Renal cortex interstitium (tissue), 15 donors: ENCODE measurements at places on chromosomes 5 and 9. TPM values are rescaled to one million over a fixed set of nuclear protein-coding genes. Genes with fewer than 3 reads are reported as not detected.

PCDHB5 gene
- 6.0 TPM for polyA plus RNA-seq

TTC33 gene
- 33.3 TPM for polyA plus RNA-seq

FAM174A gene
- polyA plus RNA-seq: 26.1 TPM

SLC6A7 gene
- polyA plus RNA-seq: 0.17 TPM

- DNase-seq: no peak
Observed at GRCh38 chr9:106020186-106020585, 325.8 kb downstream of the TMEM38B start.

DNA sequence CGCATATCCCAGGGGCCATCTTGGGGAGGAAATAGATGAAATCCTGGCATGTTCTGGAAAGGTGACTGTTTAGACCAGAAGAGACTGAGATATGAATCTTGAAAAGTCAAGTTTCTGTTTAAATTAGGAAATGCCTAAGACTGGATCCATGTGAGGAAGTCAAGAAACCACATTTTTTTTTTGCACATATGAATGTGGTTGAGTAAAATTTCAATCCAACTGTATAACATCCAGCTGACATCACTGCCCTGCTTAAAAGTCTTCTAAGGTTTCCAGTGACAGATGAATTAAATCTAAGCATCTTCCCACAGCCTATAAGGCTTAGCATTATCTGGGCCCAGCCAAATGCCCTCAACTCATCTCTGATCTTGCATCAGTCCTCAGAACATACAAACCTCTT lies 47.7 kb upstream of the TCERG1 start:
- no peak for DNase-seq

DNA sequence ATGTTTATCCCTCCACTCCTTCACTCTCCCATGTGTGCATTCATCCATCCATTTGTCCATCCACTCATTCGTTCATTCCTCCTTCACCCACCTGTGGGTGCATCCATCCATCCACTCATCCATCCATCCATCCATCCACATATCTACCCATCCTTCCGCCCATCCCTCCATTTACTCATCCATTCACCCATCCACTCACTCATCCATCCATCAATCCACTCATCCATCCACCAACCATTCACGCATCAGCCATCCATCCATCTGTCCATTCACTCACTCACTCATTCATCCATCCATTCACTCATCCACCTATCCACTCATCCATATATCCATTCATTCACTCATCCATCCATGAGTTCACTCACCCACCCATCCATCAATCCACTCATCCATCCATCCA lies 7.3 kb downstream of the SLC9A3 start:
- no peak for DNase-seq

NR2F1 gene
- polyA plus RNA-seq: 258 TPM

ARHGEF28 gene
- 70.9 TPM for polyA plus RNA-seq

DNA sequence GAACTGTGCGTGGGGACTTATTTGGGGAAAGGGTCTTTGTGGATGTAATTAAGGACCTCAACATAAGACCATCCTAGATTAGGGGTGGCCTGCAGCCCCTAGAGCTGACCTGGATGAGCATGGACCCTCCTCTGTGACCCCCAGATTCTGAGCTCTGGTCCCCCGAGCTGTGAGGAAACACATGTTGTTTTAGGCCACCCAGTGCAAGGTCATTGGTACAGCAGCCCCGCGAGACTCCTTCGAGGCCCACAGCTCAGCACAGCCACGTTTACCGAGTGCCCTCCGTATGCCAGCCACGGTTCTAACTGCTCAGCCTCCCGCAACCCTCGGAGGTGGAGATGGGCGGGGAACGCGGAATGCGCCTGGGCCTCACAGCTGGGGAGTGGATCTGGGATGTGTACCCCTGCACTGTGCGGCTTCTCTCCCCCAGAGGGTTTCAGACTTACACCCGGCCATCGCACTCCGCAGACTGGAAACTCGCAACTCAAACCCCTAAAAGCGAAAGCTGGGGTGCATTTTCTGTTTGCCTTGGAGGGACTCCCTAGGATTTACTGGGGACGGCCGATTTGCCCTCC lies 4.5 kb upstream of the GPSM1 start:
- no peak for DNase-seq

DNA sequence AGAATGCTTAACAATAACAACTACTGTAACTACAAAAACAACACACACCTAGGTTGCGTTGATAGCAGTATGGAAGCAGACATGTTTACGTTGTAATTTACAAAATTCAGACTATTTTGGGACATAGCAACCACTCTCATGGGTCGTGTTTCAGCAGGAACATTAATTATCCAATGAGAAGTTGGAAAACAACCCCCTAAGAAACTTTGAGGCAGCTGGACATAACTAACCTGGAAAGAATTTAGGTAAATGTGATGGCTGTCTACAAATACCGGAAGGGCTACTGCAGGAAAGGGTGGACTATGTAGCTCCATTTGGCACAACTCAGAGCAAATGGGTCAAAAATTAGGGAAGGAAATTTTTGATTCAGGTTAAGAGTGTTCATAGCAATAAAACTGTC lies 409.3 kb downstream of the ADGRV1 start:
- no peak for DNase-seq

GRCh38 chr5:158268286-158268685 lies 409.3 kb upstream of the CLINT1 start:
- no peak for DNase-seq

CMYA5 gene
- 16.7 TPM for polyA plus RNA-seq

DNA sequence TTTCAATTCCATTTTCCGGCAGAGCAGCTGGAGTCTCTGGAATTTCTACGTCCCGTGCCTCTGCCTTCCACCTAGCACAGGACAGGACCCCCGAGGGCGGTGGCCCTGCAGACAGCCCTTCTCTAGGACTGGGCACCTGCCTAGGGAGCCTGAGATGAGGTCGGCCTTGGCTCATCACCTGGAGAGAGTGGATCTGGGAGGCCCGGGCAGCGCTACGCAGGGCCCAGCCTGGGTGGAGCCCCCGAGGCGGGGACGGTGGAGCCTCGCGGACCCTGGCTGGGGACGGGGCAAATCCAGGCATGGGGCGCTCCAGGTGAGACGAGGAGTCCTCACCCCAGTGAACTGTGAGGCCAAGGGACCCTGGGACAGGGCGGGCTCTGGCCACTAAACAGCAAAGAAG lies 114.5 kb downstream of the MTRR start:
- DNase-seq: no peak

DNA sequence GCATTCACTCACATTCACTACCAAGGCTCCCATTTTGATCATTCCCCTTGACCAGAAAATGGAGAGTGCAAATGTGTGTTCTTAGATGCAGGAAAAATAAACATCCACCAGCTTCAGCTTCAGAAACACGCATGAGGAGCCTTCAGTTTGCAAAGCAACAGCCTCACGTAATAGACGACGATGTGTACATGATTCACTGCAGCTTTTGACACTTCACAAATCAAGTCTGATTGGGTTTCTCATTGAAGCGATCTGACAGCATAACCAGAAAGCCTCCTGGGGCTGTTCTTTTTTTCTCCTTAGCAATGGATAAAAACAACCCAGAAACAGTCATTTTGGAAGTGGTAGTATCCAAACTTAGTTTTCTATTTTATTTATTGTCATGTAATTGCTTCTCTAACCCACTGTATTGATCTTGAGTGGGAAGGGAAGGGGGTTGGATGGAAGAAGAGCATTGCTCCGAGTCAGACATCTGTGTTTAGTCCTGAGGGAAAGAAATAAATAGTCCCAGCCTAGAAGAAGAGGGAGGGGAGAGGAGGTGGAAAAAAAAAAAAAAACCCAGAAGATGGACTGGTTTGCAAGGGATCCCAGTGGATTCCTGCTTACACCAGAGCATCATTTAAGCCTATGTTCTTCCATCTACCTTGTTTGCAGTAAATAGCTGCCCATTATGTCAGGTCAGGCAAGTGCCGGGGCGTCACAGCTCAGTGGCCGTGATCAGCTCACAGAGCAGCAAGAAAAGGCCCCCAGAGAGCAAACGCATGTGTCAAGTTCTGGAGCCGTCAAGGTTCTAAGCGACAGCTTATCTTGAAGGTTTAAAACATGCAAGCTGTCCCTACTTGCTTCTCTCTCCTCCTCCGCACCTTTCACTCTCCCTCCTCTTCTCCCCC lies 190.2 kb upstream of the SNX2 start:
- DNase-seq: no peak

DNA sequence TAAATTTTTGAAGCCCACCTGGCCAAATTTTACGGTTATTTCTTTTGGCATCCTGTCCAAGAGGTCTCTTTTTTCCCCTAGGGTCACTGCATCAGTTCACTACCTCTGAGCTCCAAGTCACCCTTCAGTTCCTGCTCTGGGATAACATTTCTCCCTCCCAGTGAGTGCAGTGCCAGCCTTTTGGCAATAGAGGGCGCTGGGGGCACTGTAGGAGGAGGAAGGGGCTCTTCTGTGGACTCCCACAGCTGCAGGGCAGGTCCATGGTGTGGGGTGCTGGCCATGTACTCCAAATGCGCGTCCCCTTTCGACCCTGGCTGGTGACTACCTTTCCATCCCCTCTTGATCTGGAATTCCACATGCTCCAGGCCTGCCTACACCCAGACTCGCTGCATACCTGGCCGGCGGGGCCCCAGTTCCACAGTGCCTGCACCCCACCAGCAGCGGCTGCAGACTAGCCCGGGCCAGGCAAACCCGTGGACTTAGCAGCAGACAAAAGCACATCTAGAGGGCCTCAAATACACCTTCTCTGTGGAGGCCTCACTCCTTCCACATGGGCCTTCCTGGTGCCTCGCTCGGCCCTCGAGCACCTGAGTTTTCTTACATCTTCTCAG lies 20.3 kb upstream of the NINJ1 start:
- no peak for DNase-seq

PCDHGA8 gene
- polyA plus RNA-seq: 0.61 TPM

CYSRT1 gene
- polyA plus RNA-seq: 12.8 TPM

DNA sequence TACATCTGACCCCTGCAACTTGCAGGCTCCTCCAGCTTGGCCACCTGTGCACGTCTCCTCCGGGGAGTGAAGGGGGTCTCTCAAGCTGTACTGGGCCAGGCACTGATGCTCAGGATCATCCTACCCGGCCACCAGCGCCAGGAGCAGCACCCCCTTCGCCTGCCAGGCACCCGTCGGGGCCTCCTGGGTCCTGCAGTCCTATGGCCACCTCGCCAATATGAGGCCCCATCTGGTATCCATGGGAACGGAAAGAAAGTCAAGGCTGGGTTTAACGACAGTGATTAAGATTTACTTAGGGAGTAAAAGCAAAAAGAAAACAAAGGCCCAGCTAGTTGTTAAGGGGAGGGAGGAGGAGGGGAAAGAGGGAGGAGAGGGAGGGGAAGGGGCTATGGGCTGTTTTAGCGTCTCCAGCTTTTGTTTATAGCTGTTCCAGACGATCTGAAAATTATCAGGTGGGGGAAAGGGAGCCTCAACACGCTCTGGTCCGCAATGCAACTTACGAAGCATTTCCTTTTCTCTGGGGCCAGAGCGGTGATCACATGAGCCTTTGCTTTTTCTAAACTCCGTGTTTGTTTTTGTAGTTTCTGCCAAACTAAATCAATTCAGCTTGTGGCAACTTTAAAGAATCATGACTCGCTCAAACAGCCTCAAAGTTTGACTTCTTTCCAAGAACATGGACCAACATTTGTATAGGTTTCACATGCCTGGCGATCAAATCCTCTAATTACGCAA lies 132.4 kb downstream of the ROR2 start:
- DNase-seq: peak; percentile 81

- no peak for DNase-seq
Observed at GRCh38 chr9:127168756-127169574, 46.5 kb upstream of the ANGPTL2 start.

ENC1 gene
- polyA plus RNA-seq: 74.5 TPM

DNA sequence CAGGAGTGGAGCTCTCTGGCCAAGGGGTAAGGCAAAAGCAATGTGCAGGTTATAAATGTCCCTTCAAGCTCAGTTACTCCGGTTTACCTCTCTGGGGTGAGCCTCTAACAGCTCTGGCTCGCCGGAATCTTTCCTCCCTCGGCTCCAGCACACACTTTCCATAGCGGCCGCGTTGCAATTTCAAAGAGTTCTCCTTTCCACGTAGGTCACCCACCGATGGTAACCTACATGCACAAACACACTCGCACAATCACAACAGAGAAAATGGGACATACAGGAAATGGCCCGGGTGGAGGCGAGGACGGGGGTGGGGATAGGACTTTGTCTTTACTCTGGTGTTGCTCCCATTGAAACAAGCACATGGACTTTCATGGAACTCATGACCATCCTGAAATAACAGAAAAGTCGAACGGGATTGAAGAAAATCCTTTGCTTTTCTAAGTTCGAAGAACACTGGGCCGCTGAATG lies 1.2 kb downstream of the LHFPL2 start:
- DNase-seq: no peak

LVRN gene
- polyA plus RNA-seq: 1.0 TPM

GRCh38 chr5:168364151-168364661 lies 72.8 kb downstream of the WWC1 start:
- no peak for DNase-seq

GRCh38 chr5:107319901-107320300 lies 350.8 kb downstream of the EFNA5 start:
- DNase-seq: no peak

GRCh38 chr9:19631181-19631580 lies 157.7 kb downstream of the SLC24A2 start:
- no peak for DNase-seq

AMBP gene
- 2.4 TPM for polyA plus RNA-seq

DNA sequence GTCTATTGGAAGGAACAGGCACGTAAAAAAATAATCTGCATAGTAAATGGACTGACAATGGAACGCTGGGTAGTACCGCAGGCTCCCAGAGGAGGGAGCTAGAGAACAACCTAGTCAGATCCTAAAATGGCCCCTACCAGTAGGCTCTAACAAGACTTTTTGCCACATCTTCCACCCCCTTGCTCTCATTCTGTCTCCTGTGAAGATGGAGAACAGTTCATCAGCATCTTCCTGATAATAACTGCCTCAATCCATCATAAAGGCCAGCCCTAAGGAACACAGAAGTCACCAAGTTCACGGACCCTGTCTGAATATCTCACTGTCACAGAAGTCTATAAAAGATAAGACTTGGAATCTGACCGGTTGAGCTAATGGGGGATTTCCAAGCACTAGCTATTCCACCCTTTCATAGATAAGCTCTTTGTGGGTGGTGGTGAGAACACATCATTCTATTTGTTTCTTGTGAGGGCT lies 133.4 kb downstream of the SLC1A3 start:
- DNase-seq: no peak

- no peak for DNase-seq
Observed at GRCh38 chr5:69468631-69469030, 24.0 kb upstream of the OCLN start.

SPATA31C1 gene
- 0.55 TPM for polyA plus RNA-seq

- no peak for DNase-seq
Observed at GRCh38 chr9:36258996-36259533, 817 bp upstream of the GNE start.

- DNase-seq: no peak
Observed at GRCh38 chr5:136656811-136657210, 291.5 kb upstream of the TRPC7 start.

GRCh38 chr5:142216931-142217330 lies 107.9 kb downstream of the SPRY4 start:
- no peak for DNase-seq

CAAP1 gene
- polyA plus RNA-seq: 41.2 TPM

GRCh38 chr9:116099821-116100220 lies 53.8 kb upstream of the PAPPA start:
- no peak for DNase-seq

DNA sequence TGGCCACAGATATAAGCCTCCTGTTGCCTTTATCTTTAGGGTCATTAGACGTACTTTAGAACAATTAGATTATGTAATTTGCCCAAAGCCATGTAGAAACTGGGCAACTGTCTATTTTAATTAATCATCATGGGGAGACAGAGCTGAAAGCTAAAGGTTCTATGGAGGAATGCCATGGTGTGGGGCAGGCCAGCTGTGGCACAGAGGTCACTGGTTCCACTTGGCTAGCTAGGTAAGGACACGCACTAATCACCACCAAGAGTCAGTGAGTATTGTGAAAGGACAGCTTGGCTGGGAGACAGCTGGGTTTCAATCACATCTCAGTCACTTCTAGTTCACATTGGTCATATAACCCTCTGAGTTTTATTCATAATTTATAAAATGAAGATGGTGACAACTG lies 81.7 kb downstream of the HMHB1 start:
- no peak for DNase-seq
